Stimulated activated CD4-positive, alpha-beta T cell treated with anti-CD3 and anti-CD28 coated beads, Interleukin-1b, Interleukin-23, amount 100 ng/mL, for 1 hour (primary cell): ENCODE measurements at places on chromosomes 4 and X.

DNA sequence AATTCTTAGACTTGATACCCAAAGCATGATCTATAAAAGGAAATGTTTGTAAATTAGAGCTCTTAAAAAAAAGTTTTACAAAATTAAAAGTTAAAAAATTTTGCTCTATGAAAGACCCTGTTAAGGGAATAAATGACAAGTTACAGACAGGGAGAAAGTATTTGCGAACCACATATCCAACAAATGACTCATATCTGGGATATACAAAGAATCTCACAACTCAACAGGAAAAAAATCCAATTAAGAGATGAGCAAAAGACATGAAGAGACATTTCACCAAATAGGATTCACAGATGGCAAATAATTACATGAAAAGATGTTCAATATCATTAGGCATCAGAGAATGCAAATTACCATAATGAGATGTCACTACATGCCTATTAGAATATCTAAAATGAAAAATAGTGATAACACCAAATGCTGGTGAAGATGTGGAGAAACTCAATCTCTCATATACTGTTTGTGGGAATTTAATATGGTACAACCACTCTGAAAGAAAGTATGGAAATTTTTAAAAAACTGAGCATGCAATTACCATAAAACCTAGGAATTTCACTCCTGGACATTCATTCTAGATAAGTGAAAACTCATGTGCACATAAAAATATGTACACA is 100.8 kb upstream of the EOLA2 start:
- DNase-seq = no peak

DNA sequence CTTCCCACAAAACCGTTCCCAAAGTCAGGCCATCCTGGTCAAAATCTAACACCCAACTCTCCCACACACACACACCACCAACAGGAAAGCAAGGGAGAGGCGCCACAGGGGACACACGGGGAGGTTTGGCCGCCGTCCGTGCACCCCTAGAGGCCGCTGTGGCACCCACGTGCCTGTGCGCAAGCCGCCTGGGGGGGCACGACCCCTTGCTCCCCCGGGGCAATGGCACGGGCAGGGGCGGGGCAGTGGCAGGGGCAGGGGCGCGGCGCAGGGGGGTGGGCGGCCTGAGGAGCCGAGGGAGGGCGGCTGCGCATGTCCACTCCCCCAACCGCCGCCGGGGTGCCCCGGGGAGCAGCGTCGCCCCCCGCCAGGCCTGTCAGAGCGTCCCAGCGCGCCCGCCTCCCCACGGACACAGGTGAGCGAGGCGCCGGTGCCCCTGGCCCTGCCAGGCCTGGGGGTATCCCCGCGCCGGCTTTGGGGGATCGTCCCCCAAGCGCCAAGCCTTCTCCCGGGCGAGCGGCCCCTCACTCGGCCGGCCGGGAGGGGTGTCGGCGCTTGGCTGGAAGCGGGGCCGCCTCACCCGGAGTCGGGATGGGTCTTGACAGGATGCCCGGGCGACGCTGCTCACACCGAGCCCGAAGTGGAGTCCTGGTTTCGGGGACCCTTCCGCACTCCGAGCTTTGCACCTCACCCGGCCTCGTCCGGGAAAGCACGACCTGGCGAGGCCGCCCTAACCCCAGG is at the start of gene ERAS:
TSS of gene ERAS (plus strand) at position 379 of the 741 bp plus-strand sequence. CDS start 2,611 bp downstream, outside the sequence.
- no peak for DNase-seq

DNA sequence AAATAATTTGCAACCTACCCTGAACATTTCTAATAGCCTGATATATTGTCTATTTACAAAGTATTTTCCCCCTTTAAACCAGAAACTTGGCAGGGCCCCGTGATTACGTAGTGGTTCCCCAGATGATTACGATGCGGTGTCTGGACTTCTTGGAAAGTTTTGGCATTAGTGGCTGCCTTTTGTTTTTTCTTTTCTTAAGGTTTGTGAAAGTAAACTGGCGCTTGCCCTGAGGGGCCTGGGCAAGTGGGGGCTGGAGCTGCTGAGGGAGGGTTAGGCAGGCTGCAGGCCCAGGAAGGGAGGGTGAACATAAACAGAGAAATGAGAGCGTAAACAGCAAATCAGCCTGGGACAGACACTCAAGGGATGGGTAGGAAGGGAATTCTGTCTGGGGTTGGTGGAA is 123.6 kb upstream of the MSX1 start:
- no peak for DNase-seq

- no peak for DNase-seq
Observed at GRCh38 chr4:159097785-159098184, 5.1 kb upstream of the RAPGEF2 start.

DNA sequence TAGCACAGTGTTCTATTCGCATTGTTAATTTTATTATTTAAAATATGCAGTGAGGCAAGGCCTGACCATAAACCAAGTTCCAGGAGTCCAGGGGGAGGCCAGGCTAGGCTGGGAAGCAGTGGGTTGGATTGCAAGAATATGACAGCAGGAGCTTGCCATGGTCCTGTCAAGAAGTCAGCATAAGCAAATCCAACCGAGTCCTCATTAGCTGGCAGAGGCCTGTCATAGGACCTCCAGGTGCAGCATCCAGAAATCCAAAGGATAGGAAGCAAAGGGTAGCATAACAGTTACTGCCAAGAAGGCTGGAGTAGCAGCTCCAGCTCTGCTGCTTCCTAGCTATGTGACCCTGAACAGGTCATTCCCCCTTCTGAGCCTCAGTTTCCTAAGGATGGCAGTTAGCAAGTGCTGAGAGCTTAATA is 13.4 kb downstream of the PJA1 start:
- DNase-seq = no peak

GRCh38 chr4:33058998-33059397 is 2338.8 kb downstream of the PCDH7 start:
- DNase-seq = no peak

GRCh38 chrX:40759374-40759773 is 24.0 kb upstream of the MED14 start:
- DNase-seq = no peak

DNA sequence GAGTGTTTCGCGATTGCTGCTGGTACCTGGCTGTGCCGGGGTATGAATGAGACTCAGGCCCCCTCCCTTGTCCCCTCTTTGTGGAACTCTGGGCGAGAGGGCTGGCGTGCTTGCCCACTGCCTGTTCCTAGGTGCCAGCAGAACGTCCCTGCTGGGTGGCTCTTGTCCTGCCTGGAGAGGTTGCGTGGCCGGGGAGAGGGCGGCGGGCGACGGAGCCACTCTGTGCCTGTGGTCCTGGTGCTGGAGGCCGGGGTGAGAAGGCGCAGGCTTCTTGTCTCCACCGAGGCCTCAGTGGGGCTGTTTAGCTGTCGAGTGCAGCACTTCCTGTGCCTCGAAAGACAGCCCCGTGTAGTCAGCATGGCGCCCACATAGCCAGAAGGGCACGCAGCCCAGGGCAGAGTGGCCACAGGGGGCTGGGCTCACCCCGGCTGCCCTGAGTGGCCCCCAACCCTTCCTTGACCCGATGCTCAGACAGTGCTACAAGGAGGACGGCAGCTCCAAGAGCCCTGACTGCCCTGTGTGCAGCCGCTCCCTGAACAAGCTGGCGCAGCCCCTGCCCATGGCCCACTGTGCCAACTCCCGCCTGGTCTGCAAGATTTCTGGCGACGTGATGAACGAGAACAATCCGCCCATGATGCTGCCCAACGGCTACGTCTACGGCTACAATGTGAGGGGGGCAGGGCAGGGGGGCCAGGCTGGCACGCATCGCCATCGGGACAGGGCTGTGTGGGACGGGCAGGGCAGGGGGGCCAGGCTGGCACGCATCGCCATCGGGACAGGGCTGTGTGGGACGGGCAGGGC is 8.9 kb upstream of the UVSSA start:
- DNase-seq = no peak

DNA sequence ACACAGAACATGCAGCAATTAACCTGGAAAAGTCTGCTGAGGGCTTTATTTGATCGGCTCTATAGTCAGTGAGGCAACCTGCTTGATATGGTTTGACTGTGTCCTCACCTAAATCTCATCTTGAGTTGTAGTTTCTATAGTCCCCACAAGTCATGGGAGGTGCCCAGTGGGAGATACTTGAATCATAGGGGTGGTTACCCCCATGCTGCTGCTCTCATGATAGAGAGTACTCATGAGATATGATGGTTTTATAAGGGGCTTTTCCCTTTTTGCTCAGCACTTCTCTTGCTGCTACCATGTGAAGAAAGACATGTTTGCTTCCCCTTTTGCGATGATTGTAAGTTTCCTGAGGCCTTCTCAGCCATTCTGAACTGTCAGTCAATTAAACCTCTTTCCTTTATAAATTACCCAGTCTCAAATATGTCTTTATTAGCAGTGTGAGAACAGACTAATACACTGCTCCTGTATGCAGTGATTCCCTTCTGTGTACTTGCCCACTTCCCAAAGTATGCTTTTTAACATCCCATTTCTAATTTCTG is 78.2 kb downstream of the NPFFR2 start:
- no peak for DNase-seq

- DNase-seq = no peak
Observed at GRCh38 chrX:105120463-105120862, 100.0 kb downstream of the TEX13A start.

- no peak for DNase-seq
Observed at GRCh38 chr4:18675586-18676525, 654.3 kb upstream of the LCORL start.

GRCh38 chr4:61312526-61312925 is 112.4 kb downstream of the ADGRL3 start:
- DNase-seq = no peak

- no peak for DNase-seq
Observed at GRCh38 chrX:25287521-25287920, 271.8 kb upstream of the ARX start.

DNA sequence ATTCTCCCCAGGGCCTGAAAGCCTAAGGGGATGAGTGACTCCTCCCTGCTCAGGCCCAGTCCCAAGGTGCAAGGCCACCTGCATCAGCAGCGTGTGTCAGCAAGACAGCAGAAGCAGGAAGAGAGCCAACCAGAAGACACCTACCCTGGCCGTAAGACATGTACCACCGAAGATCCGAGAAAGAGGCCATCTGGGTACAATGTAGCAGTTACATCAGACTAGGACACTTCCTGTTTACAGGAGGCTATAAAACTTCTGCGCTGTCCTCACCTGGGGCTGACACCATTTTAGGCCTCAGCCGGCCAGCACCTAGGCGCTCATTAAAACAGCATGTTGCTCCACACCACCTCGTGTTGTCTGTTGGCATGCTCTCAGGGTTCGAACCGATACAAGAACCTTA is 19.1 kb upstream of the HERC6 start:
- no peak for DNase-seq
